ENCODE measurements at places on chromosomes 13 and 19.
A peak's percentile ranks its signal among the peaks of the same experiment; 100 is the strongest.

- no peaks in the 10 kb centered on the region for H3K36me3 ChIP-seq
- DNase-seq = no peak
- no peaks in the 10 kb centered on the region for H3K27me3 ChIP-seq
- no peak overlapping the region for H3K27ac ChIP-seq
- no peaks in the 10 kb centered on the region for H3K4me1 ChIP-seq
Observed at GRCh38 chr13:86201477-86201876, 402.3 kb upstream of the SLITRK6 start.

DNA sequence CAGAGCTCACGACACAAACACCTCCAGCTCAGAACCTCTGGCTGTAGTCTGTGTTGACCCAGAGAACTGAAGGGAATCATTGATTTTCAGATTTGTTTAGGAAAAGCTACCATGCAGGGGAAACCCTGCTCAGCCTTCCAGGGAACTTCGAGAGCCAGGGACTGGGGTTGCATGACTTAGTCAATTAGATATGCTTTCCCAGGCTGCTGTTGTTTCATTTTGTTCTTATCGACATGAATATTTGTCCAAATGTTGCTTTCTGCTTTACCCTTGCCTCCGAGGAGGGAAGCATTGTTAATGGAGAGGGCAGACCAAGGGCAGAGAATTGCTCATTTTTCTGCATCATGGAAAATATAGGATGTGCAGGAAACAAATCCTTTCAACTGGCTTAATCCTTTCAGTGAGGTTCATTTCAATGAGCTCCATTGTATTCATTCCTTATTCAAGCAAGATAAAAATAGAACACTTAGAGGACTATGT, 82.5 kb downstream of the KLF5 start:
- no peaks in the 10 kb centered on the region for H3K27me3 ChIP-seq
- H3K27ac ChIP-seq = no peak overlapping the region
- no peak overlapping the region for H3K4me3 ChIP-seq
- DNase-seq = no peak
- peaks cover 2% of the 10 kb centered on the region for H3K4me1 ChIP-seq

GRCh38 chr13:68078874-68079273, 848.7 kb upstream of the PCDH9 start:
- H3K4me3 ChIP-seq = no peak overlapping the region
- no peak for DNase-seq
- no peaks in the 10 kb centered on the region for H3K36me3 ChIP-seq
- H3K27me3 ChIP-seq = no peaks in the 10 kb centered on the region

DNA sequence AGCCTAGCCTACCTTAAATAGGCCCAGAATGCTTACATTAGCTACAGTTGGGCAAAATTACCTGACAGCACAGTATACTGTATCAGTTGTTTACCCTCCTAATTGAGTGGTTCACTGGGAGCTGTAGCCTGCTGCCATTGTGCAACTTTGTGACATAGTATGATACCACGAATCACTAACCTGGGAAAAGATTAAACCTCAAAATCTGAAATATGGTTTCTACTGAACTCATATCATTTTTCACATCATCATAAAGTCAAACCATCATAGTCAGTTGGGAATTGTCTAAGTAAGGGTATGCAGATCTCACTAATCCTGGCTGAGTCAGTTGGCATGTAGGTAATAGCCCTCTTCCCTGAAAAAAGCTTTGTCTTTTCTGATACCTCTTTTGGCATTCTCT, 9.2 kb downstream of the PAN3 start:
- peaks cover 17% of the 10 kb centered on the region for H3K36me3 ChIP-seq
- H3K27me3 ChIP-seq = no peaks in the 10 kb centered on the region
- no peak overlapping the region for H3K4me3 ChIP-seq
- no peak for DNase-seq

DNA sequence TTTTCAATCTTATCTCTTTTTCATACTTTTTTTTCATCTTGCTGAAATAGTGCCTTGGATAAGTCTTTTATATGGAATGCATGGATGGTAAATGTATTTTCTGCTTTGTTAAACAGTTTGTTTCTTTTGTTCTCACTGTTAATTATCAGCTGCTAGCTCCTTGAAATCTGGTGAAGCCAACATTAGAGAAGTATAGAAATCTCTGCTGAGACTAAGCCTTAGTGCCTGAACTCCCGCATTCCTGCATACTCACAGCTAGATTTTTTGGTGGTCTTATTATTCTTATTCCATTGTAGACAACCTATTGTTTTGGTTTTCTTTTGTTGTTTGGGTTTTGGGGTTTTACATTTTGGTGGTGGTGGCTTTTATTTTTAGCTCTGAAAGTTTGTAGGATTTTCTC, 48.4 kb downstream of the DNAJC15 start:
- no peak overlapping the region for H3K27ac ChIP-seq
- DNase-seq = no peak
- H3K4me3 ChIP-seq = no peak overlapping the region

- peaks cover 45% of the 10 kb centered on the region for H3K36me3 ChIP-seq
- peak overlapping the region; percentile 88 for H3K27ac ChIP-seq
- H3K4me1 ChIP-seq = peaks cover 54% of the 10 kb centered on the region
Observed at GRCh38 chr19:15463861-15464371, 428 bp downstream of the RASAL3 start.

- H3K36me3 ChIP-seq = no peaks in the 10 kb centered on the region
- DNase-seq = no peak
- H3K4me1 ChIP-seq = peaks cover 28% of the 10 kb centered on the region
- no peak overlapping the region for H3K27ac ChIP-seq
- H3K27me3 ChIP-seq = no peaks in the 10 kb centered on the region
- peak overlapping the region; percentile 48 for H3K4me3 ChIP-seq
Observed at GRCh38 chr13:111385183-111385857, 64.9 kb downstream of the TEX29 start.

- H3K4me3 ChIP-seq = peak overlapping the region; percentile 94
- no peaks in the 10 kb centered on the region for H3K27me3 ChIP-seq
- H3K27ac ChIP-seq = peak overlapping the region; percentile 81
Observed at GRCh38 chr19:4456476-4456842, 1.1 kb downstream of the UBXN6 start.

DNA sequence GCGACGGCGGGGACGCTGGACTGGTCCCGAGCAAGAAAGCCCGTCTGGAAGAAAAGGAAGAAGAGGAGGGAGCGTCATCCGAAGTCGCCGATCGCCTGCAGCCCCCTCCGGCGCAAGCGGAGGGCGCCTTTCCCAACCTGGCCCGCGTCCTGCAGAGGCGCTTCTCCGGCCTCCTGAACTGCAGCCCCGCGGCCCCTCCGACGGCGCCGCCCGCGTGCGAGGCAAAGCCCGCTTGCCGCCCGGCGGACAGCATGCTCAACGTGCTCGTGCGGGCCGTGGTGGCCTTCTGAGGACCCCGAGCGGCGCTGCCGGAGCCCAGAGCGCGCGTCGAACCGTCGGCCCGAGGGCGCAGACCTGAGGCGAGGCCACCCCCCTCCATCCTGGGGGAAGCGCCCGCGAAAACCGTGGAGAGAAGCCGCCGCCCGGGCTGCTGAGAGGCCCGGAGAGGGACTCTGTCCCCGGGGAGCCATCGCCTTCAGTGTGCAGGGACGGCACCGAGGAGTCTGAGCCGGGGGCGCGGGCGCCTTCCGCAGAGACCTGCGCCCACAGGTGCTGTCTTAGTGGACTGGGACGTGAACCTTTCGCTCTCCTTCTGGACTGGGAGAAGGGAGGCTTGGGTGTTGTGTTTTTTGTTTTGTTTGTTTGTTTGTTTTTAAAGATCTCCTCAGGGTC, 3.5 kb downstream of the IER2 start:
- H3K27me3 ChIP-seq = peaks cover 6% of the 10 kb centered on the region
- H3K27ac ChIP-seq = peak overlapping the region; percentile 99
- no peak for DNase-seq

- H3K27ac ChIP-seq = no peak overlapping the region
- peaks cover 23% of the 10 kb centered on the region for H3K4me1 ChIP-seq
- H3K36me3 ChIP-seq = no peaks in the 10 kb centered on the region
- H3K27me3 ChIP-seq = no peaks in the 10 kb centered on the region
Observed at GRCh38 chr19:48651683-48652048, 5.7 kb upstream of the CA11 start.

DNA sequence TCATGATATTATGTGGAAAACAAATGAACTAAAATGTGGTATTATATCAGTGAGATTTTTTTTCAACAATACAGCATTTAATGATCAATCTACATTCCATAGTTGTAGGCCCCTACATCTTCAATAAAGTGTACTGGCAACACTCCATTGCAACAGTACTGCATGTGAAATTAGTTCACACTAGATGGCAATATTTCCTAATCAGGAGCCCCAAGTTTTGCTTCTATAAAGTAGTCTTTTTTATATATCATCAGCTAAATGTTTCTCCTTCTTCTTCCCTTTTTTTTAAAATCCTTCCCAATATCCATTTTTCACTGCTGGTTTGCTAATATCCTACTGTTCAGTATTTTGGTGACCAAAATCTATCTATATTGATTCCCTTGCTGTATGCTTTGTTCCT, 528.3 kb upstream of the ATXN8OS start:
- no peaks in the 10 kb centered on the region for H3K27me3 ChIP-seq
- no peak overlapping the region for H3K4me3 ChIP-seq
- H3K4me1 ChIP-seq = no peaks in the 10 kb centered on the region
- no peaks in the 10 kb centered on the region for H3K36me3 ChIP-seq

GRCh38 chr13:79338343-79338742, 67.7 kb downstream of the RBM26 start:
- H3K27me3 ChIP-seq = no peaks in the 10 kb centered on the region
- H3K36me3 ChIP-seq = peaks cover 64% of the 10 kb centered on the region
- H3K4me1 ChIP-seq = peaks cover 7% of the 10 kb centered on the region

GRCh38 chr19:19643158-19644053, at the start of gene GMIP:
Gene GMIP, minus strand, starts transcription at chr19:19643657. Its CDS starts 128 bp downstream, at chr19:19643529.
- peak within 1 kb of the TSS; percentile 93 for H3K27ac ChIP-seq
- DNase-seq = peak; percentile 79
- H3K27me3 ChIP-seq = no peaks in the 10 kb centered on the region
- peaks cover 45% of the 10 kb centered on the region for H3K36me3 ChIP-seq

GRCh38 chr13:60974296-60974695, 441.4 kb downstream of the PCDH20 start:
- H3K27me3 ChIP-seq = no peaks in the 10 kb centered on the region
- no peak overlapping the region for H3K27ac ChIP-seq
- no peak for DNase-seq

DNA sequence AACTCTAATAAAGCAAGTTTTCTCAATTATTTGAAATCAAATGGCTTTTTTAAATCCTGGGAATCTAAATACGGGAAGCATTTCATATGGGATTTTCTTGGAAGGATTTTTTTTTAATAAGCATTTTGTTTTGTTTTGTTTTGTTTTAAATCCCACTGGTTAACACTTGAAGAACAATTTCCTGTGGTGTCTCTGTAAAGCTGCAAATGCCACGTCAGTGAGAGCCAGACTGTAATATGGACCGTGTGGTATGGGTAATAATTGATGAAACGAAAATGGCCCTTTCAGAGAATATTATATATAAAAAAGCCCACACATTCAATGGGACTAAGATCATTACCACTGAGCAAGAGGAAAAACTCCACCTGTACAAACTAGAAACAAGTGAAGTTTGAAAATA, 33.9 kb upstream of the MIR17HG start:
- DNase-seq = no peak
- H3K36me3 ChIP-seq = no peaks in the 10 kb centered on the region
- H3K27me3 ChIP-seq = peaks cover 15% of the 10 kb centered on the region
- H3K4me3 ChIP-seq = no peak overlapping the region

DNA sequence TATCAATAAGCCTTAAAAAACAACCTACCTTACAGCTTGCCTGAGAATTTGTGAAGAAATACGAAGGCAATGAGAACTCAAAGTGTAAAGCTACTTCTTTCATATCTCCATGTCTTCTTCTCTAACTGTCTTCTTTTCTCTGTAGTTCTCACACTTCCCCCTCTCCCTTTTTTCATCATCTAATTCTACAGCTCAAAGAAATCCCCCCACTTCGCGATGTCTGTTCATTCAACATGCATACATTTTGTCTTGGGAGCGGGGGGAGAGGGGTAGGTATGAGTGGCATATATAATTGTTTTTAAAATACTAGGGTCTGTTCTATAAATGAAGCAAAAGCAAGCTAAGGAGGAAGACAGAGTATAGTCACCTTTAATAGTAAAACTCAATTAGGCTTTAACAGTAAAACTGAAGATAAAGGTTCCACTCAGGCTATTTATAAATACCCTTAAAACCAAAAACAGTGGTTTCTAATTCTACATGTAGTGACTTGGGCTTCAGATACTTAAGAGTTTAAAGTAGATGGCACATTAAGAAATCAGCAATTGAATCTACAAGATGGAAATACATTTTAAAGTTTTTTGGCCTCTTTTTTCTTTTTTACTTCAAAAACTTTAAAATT, 106.9 kb downstream of the KLF12 start:
- DNase-seq = no peak
- peaks cover 36% of the 10 kb centered on the region for H3K4me1 ChIP-seq
- H3K27ac ChIP-seq = peak overlapping the region; percentile 86
- H3K4me3 ChIP-seq = peak overlapping the region; percentile 81

GRCh38 chr19:36488846-36489117, 579 bp downstream of the ZNF566 start:
- DNase-seq = no peak
- peaks cover 21% of the 10 kb centered on the region for H3K4me1 ChIP-seq
- H3K4me3 ChIP-seq = peak overlapping the region; percentile 96
- H3K27me3 ChIP-seq = no peaks in the 10 kb centered on the region

DNA sequence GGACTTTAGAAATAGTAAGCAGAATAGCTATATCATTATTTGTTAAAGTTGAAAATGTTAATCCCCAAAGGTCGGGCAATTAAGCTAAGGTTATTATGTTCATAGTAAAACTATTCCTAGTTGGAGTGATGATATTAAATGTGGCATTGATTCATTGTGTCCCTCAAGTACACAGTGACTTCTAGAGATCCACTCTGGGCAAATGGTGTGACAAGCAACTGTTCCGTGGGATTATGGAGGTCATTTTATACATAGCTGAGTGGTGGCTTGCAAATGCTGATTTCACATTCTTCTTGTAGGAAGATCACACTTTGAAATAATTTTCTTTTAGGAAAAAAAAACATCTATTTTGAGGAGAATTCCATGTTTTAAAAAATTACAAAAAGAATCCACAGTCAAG, 317.8 kb downstream of the ATP8A2 start:
- no peak for DNase-seq
- no peaks in the 10 kb centered on the region for H3K36me3 ChIP-seq
- peaks cover 9% of the 10 kb centered on the region for H3K27me3 ChIP-seq
- no peaks in the 10 kb centered on the region for H3K4me1 ChIP-seq
- H3K4me3 ChIP-seq = no peak overlapping the region

- no peaks in the 10 kb centered on the region for H3K4me1 ChIP-seq
- DNase-seq = no peak
Observed at GRCh38 chr13:102960959-102961358, 105.3 kb downstream of the SLC10A2 start.

GRCh38 chr19:35403116-35403760, 32.4 kb downstream of the GPR42 start:
- peaks cover 5% of the 10 kb centered on the region for H3K27me3 ChIP-seq
- H3K27ac ChIP-seq = no peak overlapping the region
- DNase-seq = peak; percentile 51
- H3K36me3 ChIP-seq = no peaks in the 10 kb centered on the region
- peaks cover 14% of the 10 kb centered on the region for H3K4me1 ChIP-seq
- no peak overlapping the region for H3K4me3 ChIP-seq

- no peak for DNase-seq
- H3K27me3 ChIP-seq = peaks cover 41% of the 10 kb centered on the region
- no peak overlapping the region for H3K4me3 ChIP-seq
- no peak overlapping the region for H3K27ac ChIP-seq
Observed at GRCh38 chr19:50713556-50714236, 5.9 kb downstream of the SHANK1 start.
